ENCODE measurements at places on chromosomes 1 and 21.
A peak's percentile ranks its signal among the peaks of the same experiment; 100 is the strongest.

- no peak for DNase-seq
Measured at GRCh38 chr1:101165954-101166353, 70.9 kb upstream of the S1PR1 start.

GRCh38 chr1:161492827-161493226, 12.4 kb upstream of the FCGR2A start:
- no peak for DNase-seq

DNA sequence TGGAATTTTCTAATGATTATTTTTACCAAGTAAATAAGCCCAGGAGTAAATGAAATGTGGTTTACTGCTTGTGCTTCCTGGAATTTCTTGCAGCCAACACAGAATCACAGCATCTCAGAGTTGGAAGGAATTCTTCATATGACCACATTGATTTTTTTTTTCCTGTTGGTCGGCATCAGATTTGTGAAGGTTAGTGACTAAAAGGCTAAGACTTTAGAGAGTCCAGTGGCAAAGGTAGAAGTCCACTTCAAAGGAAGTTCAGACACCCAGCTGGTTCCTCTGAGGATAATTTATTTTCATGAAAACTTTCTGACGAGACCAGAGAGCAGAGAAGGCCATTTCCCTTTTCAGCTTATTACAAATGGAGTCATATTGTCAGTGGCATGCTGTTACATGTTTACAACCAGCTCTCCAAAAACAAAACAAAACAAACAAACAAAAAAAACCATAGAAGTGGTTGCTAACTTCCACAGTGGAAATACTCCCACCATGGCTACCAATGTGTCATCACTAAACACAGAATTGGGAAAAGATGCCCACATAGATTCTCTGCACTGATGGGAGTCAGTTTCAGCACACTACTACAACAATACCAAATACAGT, 77.2 kb upstream of the CDC42BPA start:
- no peak for DNase-seq

- no peak for DNase-seq
Measured at GRCh38 chr1:59666106-59666505, 148.6 kb upstream of the HOOK1 start.

- no peak for DNase-seq
Measured at GRCh38 chr1:198935306-198935921, 296.6 kb downstream of the PTPRC start.

DNA sequence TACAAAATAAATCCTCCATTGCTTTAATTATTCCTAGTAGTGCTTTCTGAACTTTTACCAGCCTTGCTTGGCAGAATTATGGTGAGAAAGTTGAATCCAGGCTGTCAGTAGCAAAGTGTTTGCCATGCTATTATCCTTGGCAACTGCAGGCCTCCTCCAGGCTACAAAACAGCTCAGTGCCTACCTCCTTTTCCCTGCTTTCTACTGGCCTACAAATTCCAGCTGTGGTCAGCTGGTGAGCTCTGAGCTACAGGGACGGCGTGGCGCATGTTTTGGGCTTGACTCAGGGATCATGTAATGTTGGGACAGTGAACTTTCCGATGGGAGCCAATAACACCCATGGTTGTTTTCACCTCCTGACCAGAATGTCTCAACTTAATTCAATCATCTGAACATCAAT, 456.1 kb upstream of the ADAMTS5 start:
- DNase-seq = no peak

GRCh38 chr21:45386728-45387371, 18.1 kb upstream of the COL18A1 start:
- DNase-seq = no peak

GRCh38 chr1:175477786-175478185, 265.6 kb downstream of the TNR start:
- DNase-seq = no peak

DNA sequence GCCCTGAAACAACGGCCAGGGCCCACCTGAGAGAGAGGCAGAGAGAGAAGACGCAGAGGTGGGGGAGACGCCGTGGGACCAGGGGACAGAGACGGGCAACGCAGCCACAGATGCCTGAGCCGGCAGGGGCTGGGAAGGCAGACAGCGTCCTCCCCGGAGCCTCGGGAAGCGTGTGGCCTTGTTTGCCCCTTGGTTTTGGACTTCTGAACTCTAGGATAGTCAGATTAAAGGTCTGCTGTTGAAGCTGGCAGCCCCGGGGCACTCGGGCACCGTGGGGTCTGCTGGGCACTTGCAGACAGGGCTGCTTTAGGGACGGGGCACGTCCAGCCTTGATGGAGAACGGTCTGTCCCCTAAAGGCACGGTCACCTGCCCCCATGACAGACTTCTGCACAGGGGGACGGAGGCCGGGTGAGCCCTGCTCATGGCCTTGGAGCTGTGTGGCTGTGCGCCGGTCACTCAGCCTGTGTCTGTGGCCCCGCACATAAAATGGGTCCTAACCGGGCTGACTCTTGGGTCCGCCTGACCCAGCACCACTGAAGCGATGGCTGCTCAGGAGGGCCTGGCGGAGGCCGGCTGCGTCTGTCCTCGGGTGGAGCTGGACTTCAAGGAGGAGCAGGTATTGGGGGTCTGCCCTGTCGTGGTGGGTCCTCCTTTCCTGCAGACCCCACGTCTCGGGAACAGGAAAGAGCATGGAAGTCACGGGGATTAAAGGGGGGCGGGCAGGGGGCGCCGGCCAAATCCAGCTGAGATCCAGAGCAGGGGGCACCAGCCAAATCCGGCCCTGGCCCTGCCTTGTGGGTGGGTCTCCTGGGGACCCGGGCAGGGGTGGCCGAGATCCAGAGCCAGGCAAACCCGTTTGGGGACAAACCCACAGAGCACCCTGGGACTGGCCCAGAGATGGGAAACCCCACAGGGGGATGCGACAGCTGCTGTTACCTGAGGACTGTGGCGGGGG, 9.6 kb upstream of the RNF223 start:
- DNase-seq = no peak

GRCh38 chr21:26820509-26820908, 24.7 kb downstream of the ADAMTS1 start:
- DNase-seq = no peak

GRCh38 chr1:93516164-93516563, 68.2 kb downstream of the FNBP1L start:
- DNase-seq = no peak

DNA sequence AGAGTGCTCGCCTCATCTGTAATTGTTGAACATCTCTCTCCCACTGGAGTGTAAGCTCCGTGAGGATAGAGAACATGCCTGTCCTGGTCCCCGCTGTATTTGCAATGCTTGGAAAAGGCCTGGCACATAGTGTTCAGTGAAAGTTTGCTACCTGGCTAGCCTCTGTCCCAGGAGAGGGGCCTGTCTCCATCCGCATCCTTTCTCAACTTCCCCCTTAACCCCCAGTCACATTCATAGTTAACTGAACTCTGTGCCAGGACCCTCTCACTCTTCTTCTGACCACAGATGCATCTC, 15.2 kb downstream of the SPOCD1 start:
- DNase-seq = no peak

DNA sequence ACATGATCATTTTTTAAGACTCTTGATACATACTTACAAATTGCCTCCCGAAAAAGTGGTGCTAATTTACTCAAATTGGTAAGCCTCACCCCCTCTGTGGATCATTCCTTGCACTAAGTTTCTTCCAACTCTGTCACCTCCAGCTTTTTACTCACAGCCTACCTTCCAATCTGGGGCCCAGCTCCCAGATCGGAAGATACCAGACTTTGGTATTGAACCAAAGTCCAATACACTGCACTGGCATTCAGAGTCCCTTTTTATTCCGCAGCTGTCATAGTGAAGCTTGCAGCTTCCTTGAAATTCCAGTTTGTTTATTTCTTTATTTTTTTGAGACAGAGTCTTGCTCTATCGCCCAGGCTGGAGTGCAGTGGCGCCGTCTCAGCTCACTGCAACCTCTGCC, 1.8 kb upstream of the LAMTOR5 start:
- DNase-seq = no peak

GRCh38 chr1:231421971-231422797, at the start of gene EGLN1:
Gene EGLN1 (minus strand): TSS chr1:231422287. CDS start chr1:231421888, 399 bp downstream.
- peak; percentile 75 for DNase-seq

DNA sequence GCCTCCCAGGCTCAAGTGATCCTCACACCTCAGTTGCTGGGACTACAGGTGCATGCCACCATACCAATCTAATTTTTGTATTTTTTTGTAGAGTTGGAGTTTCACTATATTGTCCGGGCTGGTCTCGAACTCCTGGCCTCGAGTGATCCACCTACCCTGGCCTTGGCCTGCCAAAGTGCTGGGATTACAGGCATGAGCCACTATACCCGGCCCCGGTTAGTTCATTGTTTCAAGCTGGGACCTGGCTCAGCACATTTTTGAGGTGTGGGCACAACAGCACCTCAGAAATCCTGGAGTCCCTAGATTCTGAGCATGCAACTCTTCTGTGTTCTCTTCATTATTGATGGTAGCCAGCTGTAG, 21.3 kb downstream of the SH2D2A start:
- DNase-seq = no peak

Measured in stimulated activated CD8-positive, alpha-beta memory T cell treated with anti-CD3 and anti-CD28 coated beads, Interleukin-7, amount 100 ng/mL, for 48 hours (primary cell).